A673 (cell line): ENCODE measurements at places on chromosomes 4 and X.

- DNase-seq, result peak; percentile 65
Measured at GRCh38 chr4:38856524-38857337, at the start of gene TLR6. Gene TLR6, minus strand, starts transcription at chr4:38856817. Its CDS starts 27,344 bp downstream, at chr4:38829473.

GRCh38 chrX:66833426-66833825, 194.5 kb upstream of the EDA2R start:
- DNase-seq, result no peak

DNA sequence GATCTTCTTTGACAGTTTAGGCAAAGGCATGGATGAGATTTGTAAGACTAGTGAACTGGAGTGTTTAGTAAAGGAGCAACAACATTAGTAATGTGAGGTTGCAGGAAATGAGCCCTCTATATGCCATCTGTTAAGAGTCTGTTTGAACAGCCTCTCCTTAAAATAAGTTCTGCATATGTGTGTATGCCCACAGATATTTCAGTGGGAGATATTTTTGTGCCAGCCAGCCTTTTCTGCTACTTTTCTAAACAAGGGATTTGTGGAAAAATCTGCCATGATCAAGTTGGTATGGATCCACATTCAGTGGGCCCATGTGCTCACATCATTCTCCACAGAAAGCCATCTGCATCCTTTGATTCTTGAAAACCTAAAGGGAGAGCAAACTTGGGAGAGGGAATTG, 237.7 kb downstream of the OPHN1 start:
- DNase-seq, result no peak

DNA sequence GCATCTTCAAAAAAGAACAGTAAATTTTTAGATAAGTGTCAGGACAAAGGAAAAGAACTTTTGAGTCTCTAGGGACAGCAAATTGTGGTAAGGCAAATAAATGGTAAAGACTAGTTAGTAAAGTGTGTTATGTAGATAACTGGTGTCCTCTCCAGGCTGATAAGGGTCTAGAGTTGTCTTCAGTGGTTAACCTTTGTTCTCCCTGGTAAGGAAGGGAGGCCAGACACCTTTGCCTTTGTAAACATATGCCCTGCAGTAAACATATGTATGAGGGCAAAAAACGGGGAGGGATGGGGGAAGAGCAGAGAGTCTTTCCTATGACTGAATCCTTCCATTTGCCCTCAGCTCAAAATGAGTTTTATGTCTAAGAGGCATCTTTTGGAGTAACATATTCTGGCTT, 384.6 kb downstream of the HNRNPD start:
- DNase-seq, result no peak
